Activated T-helper 1 cell treated with anti-CD3 and anti-CD28 coated beads, Interleukin-2, amount 50 U/mL, for 16 hours (primary cell): ENCODE measurements at places on chromosomes 1 and 21.

- no peak for DNase-seq
These were observed 12.9 kb downstream of the CERS2 start for GRCh38 chr1:150961756-150962155.

DNA sequence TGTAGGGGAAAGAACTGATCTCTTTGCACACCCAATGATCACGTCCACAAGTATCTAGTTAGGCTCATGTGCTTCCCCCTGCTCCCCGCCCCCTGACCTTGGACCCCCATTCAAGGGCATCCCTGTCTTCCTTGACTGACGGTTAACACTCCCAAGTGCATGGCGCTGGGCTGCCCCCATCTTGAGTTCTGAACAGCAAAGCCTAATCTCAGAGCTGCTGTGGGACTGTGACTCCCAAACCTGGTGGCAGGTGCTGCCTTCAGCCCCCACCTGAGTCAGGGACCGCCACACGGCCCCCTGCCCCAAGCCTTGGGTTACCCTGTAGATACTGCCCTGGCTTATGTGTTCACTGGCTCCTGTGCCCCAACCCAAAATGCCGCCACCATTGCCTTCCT lies 925 bp downstream of the TNNI1 start:
- DNase-seq: no peak

DNA sequence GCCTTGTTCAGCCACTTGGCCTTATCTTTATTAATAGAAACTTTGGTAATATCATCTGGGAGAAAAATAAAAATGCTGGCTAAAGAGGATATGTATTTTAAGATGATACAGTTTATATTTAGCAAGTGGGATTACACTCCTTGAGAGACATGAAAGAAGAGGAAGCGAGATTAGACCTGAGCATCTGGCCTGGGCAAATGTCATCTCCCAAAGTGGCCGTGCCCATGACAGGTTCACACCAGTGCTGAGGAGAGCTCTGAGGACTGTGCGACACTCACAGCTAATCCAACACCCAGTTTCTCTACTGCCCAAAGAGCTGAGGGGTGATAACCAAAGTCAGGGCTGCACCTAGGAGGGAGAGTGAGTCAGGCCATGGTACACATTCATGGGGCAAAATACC lies 121.7 kb upstream of the DUSP10 start:
- no peak for DNase-seq

DNA sequence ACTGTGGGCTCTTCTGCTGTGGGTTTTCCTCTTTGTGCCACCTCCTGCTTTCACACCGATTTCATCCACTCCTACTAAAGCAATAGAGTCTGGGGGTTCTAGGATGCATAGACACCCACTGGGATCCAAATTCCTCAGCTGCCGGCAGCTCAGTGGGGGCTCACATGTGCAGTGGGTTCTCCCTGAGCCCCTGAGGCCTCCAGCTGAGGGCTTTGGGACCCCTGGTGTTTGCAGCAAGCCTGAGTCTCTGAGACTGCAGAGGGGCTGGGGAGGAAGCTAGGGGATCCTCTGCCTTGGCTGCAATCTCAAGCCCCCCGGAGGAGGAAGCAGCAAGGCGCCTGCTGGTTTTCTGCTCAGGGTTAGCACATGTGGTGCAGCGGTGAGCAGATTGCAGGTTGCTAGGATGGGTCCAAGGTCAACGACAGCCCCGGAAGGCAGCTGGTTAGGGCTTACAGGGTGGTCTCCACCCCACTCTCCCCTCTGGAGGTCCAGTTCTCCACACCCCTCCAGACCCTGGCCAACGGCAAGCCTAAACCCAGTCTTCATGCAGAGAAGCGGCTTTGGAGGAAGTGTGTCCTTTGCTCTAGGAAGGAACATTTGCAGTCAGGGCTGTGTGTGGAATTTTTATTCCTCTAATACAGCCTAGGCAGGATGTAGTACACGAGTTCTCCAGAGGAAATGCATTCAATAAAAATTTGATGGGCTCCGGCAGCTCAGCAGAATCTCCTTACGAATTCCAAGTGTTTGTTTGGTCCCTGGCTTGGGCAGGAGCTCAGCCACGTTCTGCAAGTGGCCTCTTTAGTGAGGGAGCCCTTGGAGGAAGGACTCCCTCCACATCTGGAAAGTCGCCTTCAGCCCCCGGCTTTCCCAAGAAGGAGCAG lies 269.1 kb upstream of the VAMP3 start:
- no peak for DNase-seq

GRCh38 chr1:160522136-160522535 lies 919 bp downstream of the SLAMF6 start:
- no peak for DNase-seq

DNA sequence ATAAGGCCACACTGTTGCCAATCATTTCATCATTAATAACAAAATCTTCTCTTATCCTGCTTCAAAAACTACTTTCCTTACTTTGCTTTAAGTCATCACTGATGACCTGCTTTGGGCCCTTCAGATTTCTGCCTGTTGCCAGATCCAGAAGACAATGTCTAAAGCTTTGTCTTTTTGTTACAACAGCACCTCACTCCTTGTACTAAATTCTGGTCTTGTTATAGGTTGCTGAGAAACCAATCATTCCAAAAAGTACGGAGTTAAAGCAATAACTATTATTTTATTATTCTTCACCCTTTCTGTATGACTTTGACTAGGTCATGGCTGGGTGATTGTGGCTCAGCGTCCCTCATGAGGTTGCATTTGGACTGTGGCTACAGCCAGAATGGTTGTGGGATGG lies 633.5 kb downstream of the PTPRU start:
- DNase-seq: no peak

DNA sequence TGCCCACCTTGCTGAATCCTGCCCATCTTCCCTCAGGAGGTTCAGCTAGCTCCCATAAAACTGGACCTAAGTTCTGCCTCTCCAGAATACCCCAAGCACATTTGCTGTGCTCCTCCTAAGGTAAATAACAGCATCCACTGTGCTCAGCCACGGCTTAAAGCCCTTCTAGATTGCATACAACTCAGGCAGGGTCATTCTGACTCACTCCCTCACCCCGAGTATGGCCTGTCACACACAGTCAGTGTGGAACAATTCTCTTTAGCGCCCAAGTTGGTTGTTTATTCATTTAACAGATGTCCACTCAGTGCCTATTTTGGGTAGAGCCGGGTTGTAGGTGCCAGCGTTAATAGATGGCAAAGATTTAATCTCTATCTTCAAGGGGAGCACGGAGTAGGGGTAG lies 147.5 kb upstream of the EDN2 start:
- no peak for DNase-seq

- no peak for DNase-seq
These were observed 13.2 kb upstream of the BCAR3 start for GRCh38 chr1:93694819-93695218.

- no peak for DNase-seq
These were observed 97.4 kb downstream of the SYF2 start for GRCh38 chr1:25134801-25135461.

DNA sequence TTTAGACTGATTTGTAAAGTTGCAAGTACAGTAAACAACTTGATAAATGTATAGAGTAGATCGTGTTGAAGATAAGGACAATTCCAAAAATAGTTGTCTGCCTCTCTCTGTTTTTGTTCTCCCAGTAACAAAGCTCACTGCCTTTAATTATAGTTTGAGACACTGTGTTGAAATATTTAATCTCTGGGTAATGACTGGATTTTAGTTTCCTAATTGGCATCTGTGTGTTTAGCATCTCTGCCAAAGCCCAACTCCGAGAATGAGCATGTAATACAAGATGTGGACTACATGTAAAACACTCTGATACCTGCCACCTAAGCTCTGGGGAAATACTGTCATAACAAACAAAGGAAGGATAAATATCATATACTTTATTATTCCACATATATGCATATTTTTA lies 27.7 kb upstream of the SDE2 start:
- DNase-seq: no peak

GRCh38 chr1:226634611-226635246 lies 86.2 kb downstream of the STUM start:
- DNase-seq: no peak

- no peak for DNase-seq
These were observed 45.0 kb upstream of the DNAJC6 start for GRCh38 chr1:65264197-65264929.

DNA sequence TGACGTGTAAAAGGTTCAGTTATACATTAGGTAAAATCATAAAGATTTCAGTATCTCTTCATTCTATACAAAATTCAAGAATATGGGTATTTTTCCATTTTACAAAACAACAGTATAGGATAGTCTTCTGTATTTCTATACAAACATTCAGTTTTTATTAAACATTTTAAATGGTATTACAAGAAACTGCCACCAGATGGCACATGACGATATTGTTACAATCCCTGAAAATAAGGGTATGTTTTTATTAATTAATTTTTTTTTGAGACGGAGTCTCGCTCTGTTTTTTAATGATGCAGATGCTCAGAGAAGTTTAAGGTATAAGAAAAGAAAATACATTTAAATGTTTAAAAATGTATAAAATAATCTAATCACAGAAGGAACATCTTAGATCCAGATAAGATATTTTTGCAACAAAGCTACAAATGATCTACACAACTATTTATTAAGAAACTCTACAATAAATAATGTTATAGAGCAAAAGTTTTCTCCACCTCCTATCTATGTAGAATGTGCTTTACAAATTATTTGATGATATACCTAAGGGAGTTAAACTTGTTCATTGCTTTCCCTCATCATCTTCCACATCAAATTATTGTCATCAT lies 23.5 kb upstream of the RSBN1 start:
- DNase-seq: no peak

- DNase-seq: peak; percentile 40
These were observed 50.6 kb upstream of the LYST start for GRCh38 chr1:235917267-235917811.

DNA sequence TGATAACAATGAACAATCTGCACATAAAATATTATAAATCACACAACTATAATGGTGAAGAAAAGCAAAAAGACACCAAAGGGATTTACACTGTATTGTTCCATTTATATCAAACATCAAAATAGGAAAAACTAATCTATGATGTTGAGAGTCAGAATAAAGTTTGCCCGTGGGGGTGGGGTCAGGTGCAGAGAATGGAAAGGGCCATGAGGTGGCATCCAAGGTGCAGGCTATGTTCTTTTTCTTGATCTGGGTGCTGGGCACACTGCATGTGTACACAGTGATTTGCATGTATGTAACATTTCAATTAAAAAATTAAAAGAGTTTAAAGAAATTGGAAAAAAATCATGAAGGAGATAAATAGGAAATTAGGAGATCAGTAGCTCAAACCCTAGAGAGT lies 127.3 kb downstream of the DSCAM start:
- DNase-seq: no peak

GRCh38 chr1:52601519-52601918 lies 652 bp upstream of the GPX7 start:
- no peak for DNase-seq

DNA sequence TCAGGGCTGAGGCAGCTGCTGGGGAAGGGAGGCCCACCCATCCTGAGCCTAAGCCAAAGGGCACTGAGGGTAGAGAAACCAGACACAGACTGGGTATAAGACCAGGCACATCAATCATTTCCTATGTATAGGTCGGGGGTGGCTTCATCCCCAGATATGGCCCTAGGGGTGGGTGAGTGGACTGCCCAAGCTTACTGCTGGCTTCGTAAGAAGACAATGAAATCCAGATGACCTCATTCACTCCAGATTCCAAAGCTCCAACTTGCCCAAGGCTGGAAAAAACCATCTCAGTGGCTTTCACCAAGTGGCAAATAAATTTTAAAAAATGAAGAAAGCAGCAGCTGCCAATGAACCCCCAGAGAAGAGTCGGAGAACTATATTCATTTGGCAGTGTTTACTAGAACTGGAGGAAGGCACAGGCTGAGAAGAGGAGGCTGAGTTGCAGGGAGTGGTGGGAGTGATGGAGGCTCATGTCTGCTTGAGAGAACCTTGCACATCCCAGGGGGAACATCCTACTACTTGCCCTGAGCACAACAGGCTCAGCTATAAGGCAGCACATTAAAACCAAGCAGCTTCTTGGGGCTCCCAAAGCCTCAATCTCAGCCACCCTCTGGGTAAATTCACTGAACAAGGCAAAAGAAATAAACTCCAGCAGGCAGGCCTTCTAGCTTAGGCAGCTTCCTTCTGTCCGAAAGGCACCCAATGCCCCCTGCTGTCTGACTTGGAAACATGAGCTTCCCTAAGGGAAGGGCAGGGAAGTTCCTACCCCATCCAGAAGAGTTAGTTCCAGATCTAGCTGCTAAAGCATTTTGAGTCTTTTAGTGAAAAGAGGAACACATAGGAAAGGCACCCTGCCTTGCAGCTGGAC lies 14.1 kb downstream of the PEA15 start:
- DNase-seq: no peak

DNA sequence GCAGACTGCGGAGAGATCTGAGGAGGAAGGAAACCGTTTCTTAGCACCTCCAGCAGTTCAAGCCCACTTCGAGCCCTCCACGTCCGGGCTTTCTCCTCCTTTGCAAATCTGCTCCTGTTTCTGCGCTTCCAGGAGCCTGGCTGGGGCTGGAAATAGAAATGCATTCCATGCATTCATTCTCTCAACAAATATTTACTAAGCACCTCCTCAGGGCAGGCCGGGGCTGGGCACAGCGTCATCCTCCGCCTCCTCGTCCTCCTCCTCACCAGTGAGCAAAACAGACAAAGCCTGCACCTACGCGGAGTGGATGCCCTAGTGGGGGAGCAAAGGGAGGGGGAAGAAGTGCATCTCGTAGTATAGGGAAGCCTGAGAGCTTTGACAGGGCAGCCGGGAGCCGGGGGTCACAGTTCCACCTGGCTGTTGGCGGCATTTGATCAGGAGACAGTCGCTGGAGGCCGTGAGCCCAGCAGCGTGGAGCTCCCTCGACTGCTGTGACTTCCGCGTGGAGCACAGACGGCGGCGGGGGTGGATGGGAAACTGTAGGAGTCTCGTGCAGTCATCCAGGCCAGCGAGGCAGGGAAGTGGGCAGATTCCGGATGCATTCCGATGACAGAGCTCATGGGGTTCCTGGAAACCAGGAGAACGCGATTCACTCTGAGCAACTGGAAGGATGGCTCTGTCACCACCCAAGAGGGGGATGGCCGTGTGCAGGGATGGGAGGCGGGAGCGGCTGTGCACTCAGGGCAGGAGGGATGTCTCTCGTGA lies 93.5 kb downstream of the SIK1 start:
- no peak for DNase-seq

DNA sequence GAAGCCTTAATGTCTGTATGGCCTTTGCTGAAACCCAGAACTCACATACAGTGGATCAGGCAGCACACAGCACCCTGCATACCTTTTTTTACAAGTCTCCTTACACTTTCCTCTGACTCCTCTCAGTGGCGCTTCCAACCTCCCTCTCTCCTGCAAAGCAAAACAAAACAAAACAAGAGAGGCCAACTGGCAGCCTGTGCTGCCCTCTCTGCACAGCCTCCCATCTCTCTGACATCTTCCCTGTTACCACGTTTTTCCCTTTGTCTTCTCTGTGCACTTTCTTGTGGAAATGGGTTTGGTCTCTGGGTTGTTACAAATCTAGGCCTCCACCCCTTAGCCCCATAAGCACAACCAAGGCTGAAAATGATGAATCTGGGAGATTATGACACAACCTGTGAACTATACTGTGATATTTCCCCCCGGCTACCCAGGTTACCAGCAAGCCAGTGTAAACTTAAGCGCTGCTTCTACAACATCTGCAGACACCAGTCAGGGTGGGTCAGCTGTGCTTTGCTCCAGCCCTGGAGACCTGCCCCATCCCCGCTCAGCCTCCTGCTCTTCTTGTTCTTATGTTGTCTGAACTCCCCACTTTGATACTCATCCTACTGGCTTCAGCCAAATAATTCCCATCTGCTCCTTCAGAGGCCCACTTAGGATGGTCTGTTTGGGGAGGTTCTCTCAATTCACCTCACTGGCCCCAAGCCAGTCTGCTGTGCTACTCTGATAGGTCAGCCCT lies 54.9 kb upstream of the FMOD start:
- DNase-seq: no peak

GRCh38 chr1:6599141-6599975 lies 3.3 kb downstream of the KLHL21 start:
- DNase-seq: no peak

- DNase-seq: no peak
These were observed 37.2 kb downstream of the PRDM16 start for GRCh38 chr1:3106216-3106615.
